OCI-LY7 (cell line): ENCODE measurements at places on chromosomes 5 and 9. TPM values are rescaled to one million over a fixed set of nuclear protein-coding genes. Genes with fewer than 3 reads are reported as not detected.

SHC3 gene
- not detected in 2 replicates for total RNA-seq

GRIA1 gene
- total RNA-seq = not detected in 2 replicates

CTNND2 gene
- total RNA-seq = not detected in 2 replicates

EXOSC2 gene
- total RNA-seq = 79.8 and 89.9 TPM in 2 replicates

C9orf153 gene
- 0.27 and 0.31 TPM in 2 replicates for total RNA-seq

SPATA31D4 gene
- not detected in 2 replicates for total RNA-seq

BARHL1 gene
- total RNA-seq = not detected in 2 replicates

F2RL1 gene
- total RNA-seq = not detected in 2 replicates
